ENCODE measurements at places on chromosomes 16 and 17.
A peak's percentile ranks its signal among the peaks of the same experiment; 100 is the strongest.

DNA sequence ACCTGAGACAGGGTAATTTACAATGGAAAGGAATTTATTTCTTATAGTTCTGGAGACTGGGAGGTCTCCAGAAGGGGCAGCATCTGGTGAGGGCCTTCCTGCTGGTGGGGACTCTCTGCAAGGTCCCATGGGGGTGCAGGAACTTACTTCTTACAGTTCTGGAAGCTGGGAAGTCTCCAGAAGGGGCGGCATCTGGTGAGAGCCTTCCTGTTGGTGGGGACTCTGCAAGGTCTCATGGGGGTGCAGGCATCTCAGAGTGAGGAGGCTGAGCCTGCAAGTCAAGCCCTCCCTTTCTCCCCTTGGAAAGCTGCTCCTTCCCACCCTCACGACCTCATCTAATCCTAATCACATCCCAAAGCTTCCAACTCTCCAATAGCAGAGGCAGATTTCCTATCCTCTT, 157.4 kb downstream of the FOXL1 start:
- no peak for DNase-seq
- no peak overlapping the region for H3K27ac ChIP-seq
- peaks cover 34% of the 10 kb centered on the region for H3K4me1 ChIP-seq
- no peaks in the 10 kb centered on the region for H3K36me3 ChIP-seq
- no peaks in the 10 kb centered on the region for H3K27me3 ChIP-seq
- no peak overlapping the region for H3K4me3 ChIP-seq

DNA sequence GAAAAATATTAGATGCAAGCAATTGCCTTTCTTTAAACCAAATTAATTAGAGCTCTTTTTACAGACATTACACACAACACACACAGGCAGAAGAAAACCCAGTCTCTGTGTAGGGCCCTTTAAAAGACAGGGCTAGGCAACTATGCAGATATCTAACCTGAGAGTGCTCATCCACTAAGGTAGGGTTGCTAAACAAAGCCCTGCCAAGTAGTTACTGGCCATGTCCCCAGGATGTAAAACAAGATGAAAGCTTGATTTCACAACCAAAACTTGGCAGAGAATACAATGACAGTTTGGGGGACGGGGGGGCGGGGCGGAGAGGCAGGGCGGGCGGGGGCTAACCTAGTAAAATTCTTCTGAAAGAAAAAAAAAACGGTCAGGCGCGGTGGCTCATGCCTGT, 669.0 kb upstream of the CA10 start:
- DNase-seq = no peak
- H3K36me3 ChIP-seq = no peaks in the 10 kb centered on the region
- H3K4me3 ChIP-seq = no peak overlapping the region
- no peak overlapping the region for H3K27ac ChIP-seq

DNA sequence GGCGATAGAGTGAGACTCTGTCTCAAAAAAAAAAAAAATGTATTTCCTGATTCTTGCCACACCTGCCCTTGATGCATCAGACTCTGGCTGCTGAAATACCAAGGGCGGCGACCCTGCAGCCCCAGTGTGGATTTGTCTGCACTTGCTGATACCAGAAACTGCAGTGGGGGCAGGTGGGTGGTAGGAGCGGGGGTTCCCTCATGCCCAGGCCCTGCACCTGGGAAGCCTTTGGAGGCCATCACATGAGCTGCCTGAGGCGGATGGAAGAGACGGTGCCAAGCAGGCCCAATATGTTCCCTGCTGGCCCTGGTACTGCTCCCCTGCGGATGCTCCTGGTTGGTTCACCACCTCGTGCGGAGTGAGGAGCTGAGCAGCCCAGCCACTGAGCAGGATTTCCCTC, 50.6 kb downstream of the MARF1 start:
- no peak overlapping the region for H3K4me3 ChIP-seq
- no peak for DNase-seq
- peaks cover 28% of the 10 kb centered on the region for H3K36me3 ChIP-seq
- no peaks in the 10 kb centered on the region for H3K27me3 ChIP-seq

DNA sequence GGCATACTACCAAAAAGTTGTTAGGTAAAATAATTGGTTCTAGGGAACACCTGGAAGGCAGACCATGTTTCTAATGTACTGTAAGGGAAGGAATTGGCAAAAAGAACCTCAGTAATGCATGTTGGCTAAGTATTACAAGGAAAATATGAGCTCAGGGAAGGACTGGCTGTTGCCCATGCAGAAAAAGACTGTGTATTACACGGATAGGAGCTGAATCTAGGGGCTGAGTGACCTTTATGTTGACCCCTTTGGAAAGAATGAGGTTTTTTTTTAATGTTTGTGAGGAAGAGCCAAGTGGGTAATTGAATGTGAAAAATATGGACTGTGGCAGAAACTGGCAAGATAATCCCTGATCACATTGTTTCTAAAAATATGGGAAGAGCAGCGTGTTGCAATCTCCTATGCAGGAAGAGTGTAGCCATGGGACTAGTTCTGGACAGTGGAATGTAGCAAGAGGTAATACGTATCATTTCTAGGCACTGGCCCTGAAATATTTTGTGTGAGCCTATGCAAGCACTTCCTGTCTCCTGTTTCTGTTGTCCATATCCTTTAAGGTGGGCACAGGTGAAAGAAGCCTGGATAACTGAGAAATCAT, 95.1 kb upstream of the CNTNAP4 start:
- no peaks in the 10 kb centered on the region for H3K4me1 ChIP-seq
- DNase-seq = no peak
- H3K36me3 ChIP-seq = no peaks in the 10 kb centered on the region
- H3K4me3 ChIP-seq = no peak overlapping the region

GRCh38 chr17:76820561-76820960, 47.6 kb upstream of the MGAT5B start:
- H3K27me3 ChIP-seq = peaks cover 33% of the 10 kb centered on the region
- H3K36me3 ChIP-seq = peaks cover 2% of the 10 kb centered on the region
- no peak overlapping the region for H3K27ac ChIP-seq
- no peak for DNase-seq
- no peaks in the 10 kb centered on the region for H3K4me1 ChIP-seq
- H3K4me3 ChIP-seq = no peak overlapping the region

DNA sequence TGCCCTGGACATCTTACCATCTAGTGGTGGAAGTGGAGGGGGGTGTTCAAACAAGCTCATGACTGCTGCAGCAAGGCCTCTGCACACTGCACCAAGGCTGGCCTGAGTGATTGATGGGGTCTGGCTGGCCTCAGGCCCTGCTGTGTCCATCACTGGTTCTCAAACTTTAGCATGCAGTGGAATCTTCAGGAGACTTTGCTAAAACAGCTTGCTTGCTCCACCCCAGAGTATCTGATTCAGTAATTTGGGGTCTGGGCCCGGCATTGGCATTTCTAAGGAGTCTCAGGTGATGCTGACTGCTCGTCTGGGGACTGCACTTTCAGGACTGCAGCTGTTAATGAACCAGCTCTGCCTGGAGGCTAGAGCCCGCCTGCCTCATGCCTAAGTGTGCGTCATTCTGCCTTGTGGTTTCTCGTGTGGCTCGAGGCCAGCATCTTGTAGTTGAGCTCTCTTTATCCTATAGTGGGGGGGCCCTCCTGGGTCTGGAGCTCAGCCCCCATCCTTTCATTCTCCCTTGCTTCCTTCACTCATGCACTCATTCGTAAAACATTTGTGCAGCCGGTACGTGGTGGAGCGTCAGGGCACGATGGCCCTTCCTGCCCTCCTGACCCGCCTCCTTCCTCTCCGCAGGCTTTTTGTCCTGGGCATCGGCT, 4.1 kb downstream of the MGAT5B start:
- peaks cover 15% of the 10 kb centered on the region for H3K27me3 ChIP-seq
- H3K4me3 ChIP-seq = peak overlapping the region; percentile 3
- peaks cover 22% of the 10 kb centered on the region for H3K4me1 ChIP-seq

DNA sequence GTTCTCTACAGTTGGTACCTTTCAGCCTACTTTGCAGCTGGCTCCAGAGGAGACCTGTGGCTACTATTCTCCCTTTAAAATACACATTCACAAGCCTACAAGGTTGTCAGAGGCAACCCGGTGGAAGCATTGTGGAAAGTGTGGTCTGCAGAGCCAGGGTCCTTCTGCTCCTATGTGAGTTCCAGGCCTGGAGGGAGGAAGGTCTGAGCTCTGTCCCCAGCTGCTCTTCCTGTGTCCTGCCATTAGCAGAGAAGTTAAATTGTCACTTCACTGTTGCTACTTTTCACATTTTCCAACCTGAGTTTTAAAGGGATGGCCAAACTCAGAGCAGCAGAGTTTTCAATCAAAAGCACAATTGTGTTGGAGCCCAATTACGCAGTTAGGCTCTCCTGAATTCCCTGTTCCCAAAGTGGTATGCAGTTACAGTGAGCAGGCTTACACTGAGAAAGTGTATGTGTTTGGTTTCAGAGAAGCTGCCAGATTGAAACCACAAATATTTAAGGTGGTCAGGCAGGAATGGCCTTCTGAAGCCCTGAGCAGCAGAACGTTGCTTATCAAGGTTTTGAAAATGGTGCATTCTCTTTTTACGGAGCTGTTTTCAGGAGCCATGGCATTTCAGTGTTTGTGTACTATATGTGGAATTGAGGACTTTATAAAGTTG, 25.0 kb downstream of the MAP3K3 start:
- H3K27ac ChIP-seq = peak overlapping the region; percentile 17
- no peak overlapping the region for H3K4me3 ChIP-seq
- peaks cover 8% of the 10 kb centered on the region for H3K36me3 ChIP-seq
- no peaks in the 10 kb centered on the region for H3K27me3 ChIP-seq
- no peak for DNase-seq

GRCh38 chr16:85045641-85046471, 18.3 kb downstream of the KIAA0513 start:
- H3K27ac ChIP-seq = no peak overlapping the region
- peaks cover 2% of the 10 kb centered on the region for H3K27me3 ChIP-seq
- no peak for DNase-seq
- H3K36me3 ChIP-seq = peaks cover 4% of the 10 kb centered on the region
- no peak overlapping the region for H3K4me3 ChIP-seq
